HS-5 (cell line): ENCODE measurements at places on chromosomes 1 and 21.

DNA sequence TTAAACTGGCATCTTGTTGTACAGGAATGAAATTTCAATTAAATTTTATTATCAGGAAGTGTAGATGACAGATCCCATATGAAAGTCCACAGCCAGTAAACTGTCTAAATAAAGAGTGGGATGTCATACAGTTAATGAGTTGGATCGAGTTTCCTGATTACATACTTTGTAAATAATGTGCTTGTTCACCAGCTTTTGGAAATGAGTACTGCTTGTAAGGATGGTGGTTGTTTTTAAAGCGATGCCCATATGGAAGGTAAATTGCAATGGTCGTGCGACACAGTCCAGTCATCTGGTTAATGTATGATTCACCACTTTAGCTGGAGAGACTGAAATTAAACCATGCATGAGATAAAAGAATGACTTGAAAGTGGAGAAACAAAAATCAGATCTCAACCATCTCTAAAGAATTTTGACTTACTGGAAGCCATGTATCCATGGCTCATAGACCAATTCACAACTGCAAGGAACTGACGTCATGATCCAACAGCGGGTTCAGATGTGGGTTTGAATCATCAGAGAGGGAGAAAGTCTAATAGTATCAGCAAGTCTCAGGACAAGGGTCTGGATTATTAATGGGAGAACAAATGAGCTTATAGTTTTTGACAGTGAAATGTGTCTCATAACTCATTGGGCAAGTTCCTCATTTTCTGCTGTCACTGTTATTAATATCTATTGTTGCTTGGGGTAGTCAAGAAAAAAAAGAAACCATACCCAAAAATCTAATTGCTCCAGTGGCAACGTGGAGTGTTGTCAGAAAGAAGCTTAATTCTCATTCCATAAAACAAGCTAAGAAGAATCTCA lies 49.0 kb downstream of the MAP10 start:
- peak; percentile 90 for DNase-seq

DNA sequence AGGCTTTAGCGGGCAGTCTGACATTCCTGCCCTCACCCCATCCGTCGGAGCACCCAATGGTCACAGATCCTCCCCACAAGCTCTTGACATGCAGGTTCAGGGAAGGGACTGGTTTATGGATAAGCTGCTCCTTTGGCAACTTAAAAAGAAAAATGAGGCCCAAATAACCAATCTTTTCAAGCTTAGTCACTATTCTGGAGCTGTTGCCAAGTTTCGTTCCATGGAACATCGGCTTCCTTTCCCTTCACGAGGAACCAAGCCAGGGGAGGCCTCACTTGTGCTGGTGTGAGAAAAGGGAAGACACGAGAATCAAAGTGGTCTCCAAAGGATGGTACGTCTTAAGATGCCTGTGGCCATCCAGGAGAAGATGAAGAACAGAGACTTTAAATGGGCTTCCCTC lies 46.1 kb upstream of the LPAR3 start:
- no peak for DNase-seq

DNA sequence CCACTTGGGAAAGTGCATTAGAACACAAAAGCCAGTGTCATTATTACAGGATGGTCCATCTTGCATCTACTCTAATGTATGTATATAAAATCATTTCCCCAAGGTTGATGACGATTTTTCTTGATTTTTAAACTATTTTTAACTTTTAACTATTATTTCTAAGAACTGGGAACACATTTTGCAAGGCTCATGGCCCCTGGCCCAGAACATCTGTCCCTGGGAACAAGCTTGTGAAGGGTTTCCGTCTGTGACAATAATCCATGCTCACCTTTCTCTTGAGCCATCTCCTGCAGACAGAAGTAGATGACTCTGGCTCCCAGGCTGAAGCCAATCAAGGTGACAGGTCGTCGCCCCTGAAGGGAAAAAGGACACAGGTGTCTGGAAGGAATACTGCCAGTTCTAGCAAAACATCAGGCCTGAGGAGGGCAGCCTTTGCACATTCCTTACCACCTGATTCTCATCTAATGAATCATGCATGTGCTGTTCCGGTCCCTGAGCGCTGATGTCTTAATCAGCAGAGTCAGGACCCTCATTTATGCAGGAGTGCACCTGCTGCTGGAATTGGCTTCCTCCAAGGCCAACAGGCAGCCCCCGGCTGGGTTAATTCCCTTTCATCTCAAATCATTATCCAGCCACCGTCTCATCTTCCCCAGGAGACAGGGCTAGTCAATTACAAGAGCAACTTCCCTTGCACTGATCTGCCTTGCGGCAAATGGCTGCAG lies 62.5 kb downstream of the TMCO4 start:
- no peak for DNase-seq

- DNase-seq: no peak
Measured at GRCh38 chr1:17149771-17150170, 30.5 kb upstream of the PADI2 start.

DNA sequence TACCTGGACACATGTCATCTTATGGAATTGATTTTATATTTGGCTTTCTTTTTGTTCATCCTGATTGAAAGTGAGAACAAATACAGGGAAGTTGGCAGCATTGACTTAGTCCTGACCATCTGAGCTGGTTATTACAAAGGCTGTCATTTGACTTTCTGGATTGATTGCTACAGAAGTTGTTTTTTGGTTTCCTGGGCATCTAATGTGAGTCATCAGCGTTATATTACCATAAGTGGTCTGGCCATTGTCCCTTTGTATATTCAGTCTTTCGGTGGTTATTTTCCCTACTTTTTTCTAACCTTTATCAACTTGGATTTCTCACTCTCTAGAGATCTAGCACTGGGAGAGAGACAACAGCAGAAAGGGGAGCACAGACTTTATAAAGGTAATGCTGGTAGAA lies 1646.5 kb downstream of the MRPL39 start:
- DNase-seq: no peak

- DNase-seq: no peak
Measured at GRCh38 chr21:45148316-45148990, 74.1 kb downstream of the ADARB1 start.

GRCh38 chr1:101379950-101380349 lies 143.1 kb downstream of the S1PR1 start:
- DNase-seq: no peak

DNA sequence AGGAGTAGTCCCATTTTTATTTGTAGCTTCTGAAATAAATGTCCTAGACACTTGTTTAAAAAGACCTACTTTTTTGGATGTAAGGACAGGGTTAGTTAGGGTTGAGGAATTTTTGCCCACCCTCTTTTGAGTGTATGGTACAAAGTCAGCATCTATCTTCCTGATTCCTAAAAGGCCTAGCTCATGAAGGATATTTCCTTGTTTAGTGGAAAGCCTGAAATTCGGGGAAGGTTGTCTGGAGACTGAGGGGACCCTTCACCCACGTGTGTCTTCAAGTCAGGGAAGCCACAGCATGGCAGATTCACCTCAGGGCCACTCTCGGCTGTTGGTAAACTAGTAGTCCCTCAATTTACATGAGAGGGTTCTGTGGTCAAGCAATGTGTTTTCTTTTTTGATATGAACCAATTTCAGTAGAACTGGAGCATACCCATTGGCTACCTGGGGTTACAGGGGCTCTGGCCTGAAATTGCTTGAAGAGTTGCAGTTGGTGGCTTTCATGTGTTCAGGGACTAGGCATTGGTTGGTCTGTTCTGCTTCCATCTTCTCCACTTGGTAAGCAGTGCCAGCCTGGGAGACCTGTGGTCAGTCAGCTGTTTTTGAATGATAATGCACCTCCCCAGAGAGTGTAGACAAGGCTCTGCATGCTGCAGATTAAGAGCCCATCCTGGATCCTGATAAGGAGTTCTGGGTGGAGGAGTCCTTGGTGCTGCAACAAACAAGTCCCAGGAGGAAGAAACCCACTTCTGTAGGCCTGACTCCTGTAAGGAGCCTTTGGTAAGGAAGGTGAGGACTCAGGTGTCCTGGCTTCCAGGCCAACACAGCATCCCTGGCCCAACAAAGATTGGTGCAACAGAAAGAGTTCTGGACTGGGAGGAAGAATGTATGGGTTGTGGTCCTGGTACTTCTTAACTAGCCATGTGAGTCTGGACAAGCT lies 6.3 kb downstream of the BTG2 start:
- DNase-seq: no peak

DNA sequence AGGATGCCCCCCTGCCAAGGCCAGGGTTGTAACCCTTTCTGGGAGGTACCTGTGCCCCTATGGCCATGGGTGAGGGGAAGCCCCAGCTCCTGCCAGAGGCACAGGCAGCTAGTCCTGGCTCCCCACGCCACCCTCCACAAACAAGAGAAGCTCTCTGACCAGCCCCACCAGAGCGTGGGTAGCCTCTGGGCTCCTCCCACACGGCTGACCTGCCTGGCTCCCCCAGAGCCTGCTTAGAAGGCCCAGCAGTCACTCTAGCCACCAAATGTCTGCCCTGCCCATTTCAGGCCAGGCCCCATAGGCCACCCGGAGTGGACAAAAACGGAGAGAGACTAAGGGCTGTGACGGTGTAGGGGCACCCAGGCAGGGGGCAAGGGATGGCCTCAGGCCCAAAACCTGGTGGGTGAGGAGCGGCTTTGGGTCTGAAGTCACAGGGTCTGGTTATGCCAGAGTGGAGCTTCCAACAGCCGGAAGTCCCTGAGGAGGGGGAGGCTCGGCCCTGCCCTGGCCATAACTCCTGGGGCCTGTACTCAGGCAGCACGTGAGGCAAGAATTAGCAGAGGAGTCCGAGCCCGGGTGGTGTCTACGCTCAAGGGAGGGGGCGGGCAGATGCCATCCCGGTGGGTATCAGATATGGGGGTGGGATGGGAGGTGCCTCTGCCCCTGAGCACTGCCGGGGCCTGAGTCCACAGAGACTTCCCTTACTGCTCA lies 155.4 kb downstream of the CASZ1 start:
- no peak for DNase-seq

DNA sequence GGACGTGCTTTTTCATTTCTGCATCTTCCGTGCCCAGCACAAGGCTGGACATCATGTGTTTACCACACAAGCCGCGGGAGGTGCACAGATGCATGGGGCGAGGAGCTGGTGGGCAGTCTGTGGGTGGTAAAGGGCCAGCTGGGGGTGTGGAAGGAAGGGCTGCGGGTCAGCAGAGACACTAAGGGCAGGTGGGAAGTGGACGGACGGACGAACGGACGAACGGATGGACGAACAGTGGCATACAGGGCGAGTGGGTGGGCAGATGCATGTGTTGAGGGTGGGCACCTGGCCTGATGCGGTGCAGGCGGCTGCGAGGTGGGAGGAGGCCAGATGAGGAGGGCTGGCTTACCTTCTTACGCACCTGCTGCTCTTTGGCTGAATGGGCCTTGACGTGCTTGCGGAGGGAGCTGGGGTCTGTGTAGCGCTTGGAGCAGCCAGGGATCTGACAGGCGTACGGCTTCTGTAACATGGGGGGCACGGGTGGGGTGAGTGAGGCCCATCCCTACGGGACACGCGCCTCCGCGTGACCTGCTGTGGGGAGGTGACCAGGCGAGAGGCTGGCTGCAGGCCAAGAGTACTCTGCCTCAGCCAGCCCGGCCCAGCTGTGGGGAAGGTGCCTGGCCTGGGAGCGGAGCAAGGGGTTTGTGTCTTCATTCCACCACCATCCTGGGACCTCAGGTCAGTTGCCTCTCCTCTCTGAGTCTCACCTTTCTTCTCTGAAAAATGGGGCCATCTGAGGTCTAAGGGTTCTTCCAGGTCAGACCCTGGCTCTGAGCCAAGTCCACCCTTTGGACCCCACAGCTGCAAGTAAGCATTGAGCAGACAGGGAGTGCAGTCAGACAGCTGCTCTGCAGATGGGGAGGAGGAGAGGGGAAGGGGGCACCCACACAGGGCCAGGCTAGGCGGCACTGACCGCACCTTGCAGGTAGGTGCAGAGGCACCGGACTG lies 65.5 kb downstream of the DMRTB1 start:
- no peak for DNase-seq
